Posterior vena cava (tissue), 2 donors: ENCODE measurements at places on chromosomes 3 and 15.

DNA sequence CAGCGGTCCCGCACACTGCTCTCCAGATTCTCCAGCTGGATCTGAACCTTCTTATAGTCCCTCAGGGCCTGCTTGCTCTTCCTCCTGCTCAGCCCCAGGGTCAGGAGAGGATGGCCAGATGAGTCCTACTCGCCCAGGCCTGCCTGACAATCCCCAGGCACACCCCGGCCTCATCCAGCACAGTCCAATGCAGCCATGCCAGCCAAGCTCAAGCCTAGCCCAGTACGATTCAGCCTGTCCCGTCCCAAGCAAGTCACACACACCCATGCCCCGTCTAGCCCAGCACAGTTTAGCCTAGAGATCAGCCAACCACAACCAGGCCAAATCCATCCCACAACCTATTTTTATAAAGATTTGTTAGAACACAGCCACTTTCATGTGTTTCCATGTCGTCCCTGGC lies 16.8 kb downstream of the PLXNB1 start:
- no peak for DNase-seq

DNA sequence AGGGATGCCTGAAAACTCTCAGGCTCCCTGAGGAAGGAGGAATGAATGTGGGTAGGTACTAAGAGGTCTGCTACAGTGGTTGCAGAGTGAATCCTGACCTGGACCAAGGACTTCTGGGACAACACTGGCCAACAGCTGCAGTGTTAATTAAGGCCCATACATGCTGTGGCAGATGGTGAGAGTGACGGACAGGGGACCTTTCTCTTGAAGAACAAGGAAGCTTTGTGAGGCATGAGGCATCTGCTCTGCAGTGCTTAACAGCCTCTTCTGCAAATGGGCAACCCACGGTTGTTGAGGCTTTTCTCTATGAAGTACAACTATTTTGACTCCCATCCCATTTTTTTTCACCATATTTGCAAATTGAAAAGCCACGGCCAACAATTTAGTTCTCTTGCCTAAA lies 26.6 kb upstream of the ACAN start:
- no peak for DNase-seq

GRCh38 chr3:156516284-156516683 lies 38.6 kb downstream of the SSR3 start:
- DNase-seq, result no peak

DNA sequence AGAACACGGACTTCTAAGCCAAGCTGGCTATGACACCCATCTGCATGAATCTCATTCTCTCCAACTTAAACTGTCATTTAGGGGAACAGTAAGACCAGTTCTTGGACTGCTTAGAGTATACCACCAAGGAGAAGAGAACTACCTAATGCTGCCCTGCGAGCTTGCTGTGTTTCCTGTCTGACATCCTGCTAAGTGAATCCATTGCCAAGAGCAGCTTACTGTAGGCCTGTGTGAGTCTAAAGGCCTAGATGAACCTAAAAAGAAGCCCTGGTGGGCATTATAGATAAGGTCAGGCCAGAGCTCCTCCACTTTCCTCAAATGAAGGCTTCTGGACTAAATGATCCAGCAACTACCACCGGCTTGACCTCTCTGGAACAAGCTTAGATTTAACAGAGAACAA lies 15.0 kb downstream of the LZTFL1 start:
- DNase-seq, result no peak

GRCh38 chr3:126638790-126639189 lies 16.1 kb downstream of the TXNRD3 start:
- DNase-seq, result no peak

DNA sequence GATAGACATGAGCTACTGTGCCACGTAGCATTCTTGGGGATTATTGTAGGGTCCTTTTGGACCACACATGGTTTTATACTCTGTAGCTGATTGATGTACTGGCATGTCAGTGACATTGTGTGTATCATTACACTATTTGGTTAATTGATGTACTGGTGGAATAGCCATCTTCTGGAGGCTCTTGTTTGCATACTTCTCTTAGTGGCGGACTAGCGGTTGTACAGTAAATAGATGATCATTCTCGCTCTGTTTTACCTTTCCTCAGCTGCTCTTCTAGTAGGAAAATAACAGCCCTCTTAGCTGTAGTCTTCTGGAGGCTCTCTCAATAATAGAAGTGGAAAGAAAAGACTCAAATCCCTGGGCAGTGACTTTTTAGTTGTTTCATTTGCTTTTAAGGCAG lies 24.8 kb downstream of the IGF1R start:
- no peak for DNase-seq

DNA sequence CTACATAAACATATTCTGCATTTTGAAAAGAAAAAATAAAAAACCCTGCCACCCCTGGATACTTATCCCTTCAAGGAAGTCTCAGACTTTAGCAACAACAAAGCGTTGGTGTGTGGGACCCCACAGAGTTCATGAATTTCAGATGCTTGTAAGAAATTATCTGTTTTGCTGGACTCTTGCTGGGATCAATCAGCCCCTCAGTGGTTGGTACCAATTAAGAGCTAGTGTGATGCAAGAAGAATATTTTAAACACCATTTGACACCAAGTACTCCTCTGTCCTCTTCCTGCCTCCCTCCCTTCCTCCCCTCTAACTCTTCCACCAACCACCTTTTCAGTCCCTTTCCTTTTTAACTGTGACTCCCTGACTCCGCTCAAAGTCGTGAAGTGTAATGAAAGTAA lies 51.5 kb downstream of the SST start:
- DNase-seq, result no peak

GRCh38 chr3:140777631-140778233 lies 99.9 kb downstream of the TRIM42 start:
- DNase-seq, result no peak

DNA sequence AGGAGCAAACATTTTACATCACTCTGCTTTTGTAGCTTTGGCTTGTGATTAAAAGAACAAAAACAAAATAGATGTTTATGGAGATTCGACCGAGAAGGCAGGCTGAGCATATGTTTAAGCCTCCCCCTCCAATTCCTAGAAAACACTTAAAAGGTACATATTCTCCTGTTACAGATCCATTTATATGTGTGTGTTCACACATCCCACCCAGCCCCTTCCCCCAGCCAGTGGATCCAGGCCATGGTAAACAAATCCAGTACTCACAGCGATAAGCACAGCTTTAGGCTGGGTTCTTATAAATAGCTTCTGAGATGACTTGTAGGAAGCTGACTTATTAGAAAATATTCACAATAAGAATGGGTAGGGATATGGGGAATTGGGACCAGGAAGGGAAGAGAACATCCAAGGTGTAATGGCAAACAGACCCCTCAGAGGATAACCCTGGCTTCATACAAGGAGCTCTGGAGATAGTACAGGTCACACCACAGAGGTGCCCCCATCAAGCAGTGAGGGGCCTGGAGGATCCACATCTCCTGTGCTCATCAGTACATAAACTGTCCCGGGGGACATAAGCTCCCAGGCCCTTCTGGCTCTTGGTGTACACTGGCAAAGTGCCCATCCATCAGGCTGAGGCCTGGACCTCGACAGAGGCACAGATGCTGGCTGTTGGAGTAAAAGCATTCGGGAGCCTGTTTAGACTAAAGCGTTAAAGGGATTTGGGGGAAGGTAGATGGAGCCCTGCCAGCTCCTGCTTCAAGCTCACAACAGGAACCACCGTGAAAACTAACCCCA lies 70.0 kb upstream of the UBE2E1 start:
- DNase-seq, result no peak

DNA sequence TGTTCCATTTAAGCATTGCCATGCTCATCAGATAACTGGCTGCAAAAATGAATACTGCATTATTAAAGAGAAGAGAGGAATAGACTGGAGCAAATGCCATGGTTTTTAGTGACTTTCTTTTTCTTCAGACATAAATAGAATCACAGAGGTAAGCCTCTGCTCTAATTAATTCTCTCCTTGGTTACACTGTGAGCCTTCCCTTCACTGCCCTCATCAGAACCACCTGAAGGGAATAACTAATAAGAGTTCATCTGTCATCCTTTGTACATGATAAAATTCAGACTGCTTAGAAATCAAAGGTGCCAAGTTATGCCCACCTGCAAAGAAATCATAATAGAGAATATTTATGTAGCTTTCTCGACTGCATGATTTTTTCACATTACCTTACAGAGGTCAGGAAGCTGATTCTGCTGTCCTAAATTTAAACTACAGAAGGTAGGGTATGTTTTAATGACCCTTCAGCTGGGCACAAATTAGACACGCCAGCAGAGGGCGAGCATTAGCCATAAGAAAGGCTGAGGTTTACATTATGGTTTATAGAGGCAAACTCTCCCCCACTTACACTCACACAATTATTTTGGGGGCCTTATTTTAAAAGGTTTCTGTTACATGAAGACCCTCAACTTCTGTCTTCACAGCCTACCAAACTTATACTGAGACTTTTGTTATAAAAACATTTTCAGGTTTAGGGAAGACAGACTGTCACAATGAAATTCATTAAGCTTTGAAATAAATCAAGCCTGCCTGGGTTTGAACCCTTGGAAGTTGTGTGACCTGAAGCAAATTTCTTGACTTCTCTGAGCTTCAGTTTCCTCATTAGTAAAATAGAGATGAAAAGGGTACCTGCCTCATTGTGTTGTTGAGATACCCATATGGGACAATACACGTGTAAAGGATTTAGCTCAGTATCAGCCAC lies 15.3 kb upstream of the UNC13C start:
- no peak for DNase-seq

GRCh38 chr3:141421639-141422319 lies 53.5 kb downstream of the ZBTB38 start:
- no peak for DNase-seq

- no peak for DNase-seq
These were observed 92.0 kb downstream of the SNRK start for GRCh38 chr3:43378066-43378935.

- DNase-seq, result no peak
These were observed 97.8 kb downstream of the NUP210 start for GRCh38 chr3:13322324-13322723.
